ENCODE measurements at places on chromosomes 2 and 18.

- H3K4me1 ChIP-seq, result peaks cover 7% of the 10 kb centered on the region
- no peak for DNase-seq
- no peak overlapping the region for H3K4me3 ChIP-seq
- H3K36me3 ChIP-seq, result no peaks in the 10 kb centered on the region
Observed at GRCh38 chr18:23668731-23669130, 6.0 kb upstream of the ANKRD29 start.

DNA sequence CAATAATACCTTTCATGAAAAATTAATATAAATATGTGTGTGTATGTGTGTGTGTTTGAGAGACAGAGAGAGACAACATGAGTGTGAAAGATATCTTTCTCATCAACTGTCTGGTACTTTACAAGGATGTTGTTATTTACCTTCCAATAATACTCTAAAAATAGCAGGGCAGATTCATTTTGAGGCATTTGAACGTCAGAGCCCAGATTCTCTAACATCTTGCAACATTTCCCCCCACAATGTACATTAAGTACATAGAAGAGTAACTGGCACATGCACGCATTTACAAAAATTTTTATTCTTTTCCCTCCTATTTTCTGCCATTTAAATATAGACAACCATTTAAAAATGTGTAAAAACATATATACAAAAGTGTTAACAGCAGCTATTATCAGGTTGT is 100.9 kb downstream of the PID1 start:
- no peak overlapping the region for H3K27ac ChIP-seq
- no peak overlapping the region for H3K4me3 ChIP-seq
- H3K4me1 ChIP-seq, result no peaks in the 10 kb centered on the region
- no peak for DNase-seq

DNA sequence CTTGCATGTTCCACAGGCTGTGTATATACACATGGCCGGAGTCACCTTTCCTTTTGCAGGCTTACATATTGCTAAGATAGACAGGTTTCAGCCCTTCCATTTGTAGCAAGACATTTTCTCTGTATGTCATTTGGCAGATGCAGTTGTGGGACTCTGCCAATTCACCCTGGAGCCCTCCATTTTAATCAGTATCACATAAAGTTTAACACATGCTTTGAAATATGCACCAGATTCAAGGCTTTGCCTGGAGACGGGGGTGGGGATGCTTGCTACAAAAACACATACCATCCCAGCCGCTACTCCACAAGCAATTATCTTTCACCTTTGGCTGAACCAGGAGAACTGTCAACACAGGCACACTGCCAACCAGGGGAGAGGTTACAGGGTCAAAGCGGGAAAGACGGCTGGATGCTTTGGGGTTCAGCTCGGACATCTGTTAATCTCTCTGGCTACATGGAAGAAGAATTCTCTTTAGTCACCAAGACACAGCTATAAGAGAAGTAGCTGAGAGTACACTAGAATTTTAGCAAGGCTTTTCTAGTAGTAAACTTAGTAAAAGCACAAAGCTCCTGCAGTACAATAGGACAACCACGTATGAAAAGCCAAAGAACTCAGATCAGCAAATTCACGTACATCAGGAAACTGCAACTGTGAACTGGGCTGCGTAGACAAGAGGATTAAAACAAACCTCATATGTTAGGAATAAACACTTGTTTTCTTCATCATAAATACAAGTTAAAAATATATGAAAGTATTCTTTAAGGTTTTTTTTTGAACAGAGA is 130.9 kb downstream of the EXOC6B start:
- no peaks in the 10 kb centered on the region for H3K36me3 ChIP-seq
- H3K27ac ChIP-seq, result no peak overlapping the region
- H3K27me3 ChIP-seq, result no peaks in the 10 kb centered on the region
- DNase-seq, result no peak
- H3K4me1 ChIP-seq, result no peaks in the 10 kb centered on the region

- H3K4me3 ChIP-seq, result no peak overlapping the region
- H3K36me3 ChIP-seq, result no peaks in the 10 kb centered on the region
- no peak overlapping the region for H3K27ac ChIP-seq
- H3K4me1 ChIP-seq, result no peaks in the 10 kb centered on the region
- H3K27me3 ChIP-seq, result no peaks in the 10 kb centered on the region
Observed at GRCh38 chr2:224650815-224651439, 65.2 kb downstream of the CCDC195 start.

- peak; percentile 56 for DNase-seq
- peaks cover 15% of the 10 kb centered on the region for H3K27me3 ChIP-seq
- H3K4me1 ChIP-seq, result peaks cover 11% of the 10 kb centered on the region
Observed at GRCh38 chr2:202032846-202033316, 774 bp upstream of the FZD7 start.

GRCh38 chr2:8389431-8390108 is 292.3 kb upstream of the ID2 start:
- no peaks in the 10 kb centered on the region for H3K36me3 ChIP-seq
- H3K4me1 ChIP-seq, result peaks cover 5% of the 10 kb centered on the region
- H3K27me3 ChIP-seq, result peaks cover 10% of the 10 kb centered on the region
- no peak overlapping the region for H3K4me3 ChIP-seq
- DNase-seq, result no peak
- no peak overlapping the region for H3K27ac ChIP-seq

GRCh38 chr2:138536302-138536701 is 34.7 kb downstream of the SPOPL start:
- H3K36me3 ChIP-seq, result peaks cover 29% of the 10 kb centered on the region
- H3K4me1 ChIP-seq, result no peaks in the 10 kb centered on the region
- no peaks in the 10 kb centered on the region for H3K27me3 ChIP-seq
- no peak overlapping the region for H3K4me3 ChIP-seq

- H3K36me3 ChIP-seq, result no peaks in the 10 kb centered on the region
- DNase-seq, result no peak
- H3K27ac ChIP-seq, result no peak overlapping the region
- no peak overlapping the region for H3K4me3 ChIP-seq
Observed at GRCh38 chr2:133816037-133816436, 247.8 kb upstream of the NCKAP5 start.

GRCh38 chr2:102418421-102418961 is 4.5 kb upstream of the IL18RAP start:
- peaks cover 17% of the 10 kb centered on the region for H3K27me3 ChIP-seq
- peaks cover 68% of the 10 kb centered on the region for H3K4me1 ChIP-seq
- peak overlapping the region; percentile 70 for H3K4me3 ChIP-seq
- H3K27ac ChIP-seq, result peak overlapping the region; percentile 86
- no peak for DNase-seq
- H3K36me3 ChIP-seq, result peaks cover 21% of the 10 kb centered on the region

DNA sequence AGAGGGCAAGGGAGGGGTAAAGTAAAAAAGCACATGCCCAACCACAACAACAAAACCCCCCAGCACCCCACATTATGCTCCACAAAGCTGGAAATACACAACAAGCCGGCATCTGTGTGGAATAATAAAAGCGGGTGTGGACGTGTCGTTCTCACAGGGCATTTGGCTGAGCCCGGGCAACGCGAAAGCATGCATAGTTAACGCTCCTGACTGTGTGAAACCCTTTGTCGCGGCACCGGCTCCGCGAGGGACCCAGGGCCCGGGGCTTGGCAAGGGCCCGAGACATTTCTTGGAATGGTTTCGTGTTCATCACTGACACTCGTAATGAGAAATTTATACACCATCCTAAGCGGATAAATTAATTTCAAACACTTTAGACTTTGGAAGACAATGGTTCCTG is 165.6 kb downstream of the INHBB start:
- no peak overlapping the region for H3K4me3 ChIP-seq
- H3K4me1 ChIP-seq, result no peaks in the 10 kb centered on the region
- H3K36me3 ChIP-seq, result no peaks in the 10 kb centered on the region
- H3K27me3 ChIP-seq, result peaks cover 8% of the 10 kb centered on the region

DNA sequence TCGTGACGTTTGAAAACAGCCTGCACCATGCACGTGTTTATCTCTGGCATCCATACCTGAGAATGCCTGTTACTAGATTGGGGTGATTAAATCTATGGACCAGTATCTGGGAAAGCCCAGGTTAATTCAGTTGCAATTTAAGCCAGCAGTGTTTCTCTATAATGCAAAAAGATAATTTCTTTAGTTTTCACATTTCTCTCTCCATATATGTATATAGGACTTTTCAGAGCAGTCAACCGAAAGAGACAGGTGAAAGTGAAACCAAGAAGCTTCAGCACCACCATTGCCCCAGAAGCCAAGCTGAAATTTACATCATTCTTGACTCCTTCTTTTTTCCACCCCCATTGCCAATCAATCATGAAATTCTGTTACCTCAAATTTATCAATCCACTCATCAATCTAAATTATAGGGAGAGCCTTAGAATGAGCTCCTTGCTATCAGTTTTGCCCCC is 2.7 kb upstream of the LRP2 start:
- H3K4me3 ChIP-seq, result peak overlapping the region; percentile 92
- peaks cover 64% of the 10 kb centered on the region for H3K27me3 ChIP-seq
- H3K4me1 ChIP-seq, result peaks cover 43% of the 10 kb centered on the region
- peaks cover 4% of the 10 kb centered on the region for H3K36me3 ChIP-seq

All from activated T-cell treated with anti-CD3 and anti-CD28 coated beads, Interleukin-2, amount 50 U/mL, for 72 hours (primary cell).